ENCODE measurements at places on chromosomes 1 and 21.

DNA sequence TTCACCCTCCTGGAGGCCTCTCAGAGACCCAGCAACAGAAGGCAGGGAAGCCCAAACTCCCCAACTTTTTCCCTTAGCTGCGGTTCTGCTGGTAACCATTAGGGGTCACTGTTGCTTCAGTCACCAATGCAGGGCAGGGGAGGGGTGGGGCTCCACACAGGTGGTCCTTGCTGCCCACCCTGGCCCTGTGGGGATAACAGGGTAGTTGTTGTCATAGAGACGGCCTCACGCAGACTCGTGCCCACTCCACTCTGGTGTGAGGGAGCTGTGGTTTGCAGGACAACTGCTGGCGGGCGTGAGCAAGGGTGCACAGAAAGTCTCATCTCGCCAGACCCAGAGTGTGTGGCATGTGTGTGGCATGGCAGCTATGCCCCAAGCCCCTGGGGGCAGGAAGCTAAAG lies 19.9 kb downstream of the INSRR start:
- no peak for DNase-seq

GRCh38 chr1:88608139-88608943 lies 75.7 kb upstream of the PKN2 start:
- no peak for DNase-seq

GRCh38 chr1:192529031-192529755 lies 46.4 kb upstream of the RGS1 start:
- no peak for DNase-seq

DNA sequence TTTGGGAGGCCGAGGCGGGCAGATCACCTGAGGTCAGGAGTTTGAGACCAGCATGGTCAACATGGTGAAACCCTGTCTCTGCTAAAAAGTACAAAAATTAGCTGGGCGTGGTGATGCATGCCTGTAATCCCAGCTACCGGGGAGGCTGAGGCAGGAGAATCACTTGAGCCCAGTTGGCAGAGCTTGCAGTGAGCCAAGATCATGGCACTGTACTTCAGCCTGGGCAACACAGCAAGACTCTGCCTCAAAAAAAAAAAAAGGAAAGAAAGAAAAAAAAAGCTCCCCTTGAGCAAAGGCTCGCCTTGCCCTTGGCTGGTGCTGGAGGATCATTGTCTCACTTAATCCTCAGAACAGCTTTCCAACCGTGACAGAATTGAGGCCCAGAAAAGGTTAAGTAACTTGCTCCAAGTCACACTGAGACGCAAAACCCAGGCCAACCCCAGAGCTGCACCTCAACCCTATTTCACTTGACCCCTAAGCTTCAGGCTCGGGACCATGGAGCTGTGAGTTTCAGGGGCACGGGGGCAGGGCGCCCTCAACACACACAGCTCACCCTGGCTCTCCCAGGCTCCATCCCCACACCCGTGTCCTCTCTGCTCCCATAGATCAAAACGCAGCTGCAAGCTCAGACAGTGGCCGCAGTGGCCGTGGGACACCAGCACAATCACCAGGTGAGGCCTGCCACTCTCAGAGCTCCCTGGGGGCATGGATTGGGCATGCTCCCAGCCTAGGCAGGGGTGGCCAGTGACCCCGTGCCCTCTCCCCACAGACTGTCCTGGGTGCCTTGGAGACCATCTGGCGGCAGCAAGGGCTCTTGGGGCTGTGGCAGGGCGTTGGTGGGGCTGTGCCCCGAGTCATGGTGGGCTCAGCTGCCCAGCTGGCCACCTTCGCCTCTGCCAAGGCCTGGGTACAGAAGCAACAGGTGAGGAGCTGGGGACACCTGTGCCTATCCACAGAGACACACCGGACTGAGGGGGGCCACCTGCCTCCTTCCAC lies 1.6 kb downstream of the SLC25A34 start:
- DNase-seq = no peak
